Activated CD4-positive, alpha-beta T cell treated with anti-CD3 and anti-CD28 coated beads, Interleukin-2, amount 10 ng/mL, durations not matched to agents 7 days and 5 days (primary cell): ENCODE measurements at places on chromosomes 13 and 19. TPM values are rescaled to one million over a fixed set of nuclear protein-coding genes. Genes with fewer than 3 reads are reported as not detected.

DNA sequence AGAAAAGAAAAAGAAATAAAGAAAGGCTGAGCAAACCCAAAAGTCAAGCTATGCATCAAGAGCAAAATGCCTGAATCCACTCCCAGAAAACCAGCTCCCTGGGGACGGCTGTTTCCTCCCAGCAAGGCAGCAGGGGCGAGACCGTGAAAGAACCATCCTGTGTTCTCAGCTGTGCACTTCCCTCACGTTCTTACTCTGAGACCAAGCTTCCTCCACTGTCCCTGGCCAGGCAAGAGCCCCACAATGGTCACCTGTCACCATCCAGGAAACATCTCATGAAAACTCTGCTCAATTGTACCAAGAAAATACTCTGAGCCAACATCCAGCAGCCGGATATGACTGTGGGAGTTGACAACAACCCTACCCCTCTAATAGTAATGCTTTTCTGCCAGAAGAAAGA is 22.9 kb downstream of the RAB20 start:
- H3K36me3 ChIP-seq: no peaks in the 10 kb centered on the region
- H3K27ac ChIP-seq: no peak overlapping the region
- no peaks in the 10 kb centered on the region for H3K27me3 ChIP-seq
- DNase-seq: no peak
- H3K4me3 ChIP-seq: no peak overlapping the region
- peaks cover 13% of the 10 kb centered on the region for H3K4me1 ChIP-seq

CBARP gene
- not detected for total RNA-seq

DNA sequence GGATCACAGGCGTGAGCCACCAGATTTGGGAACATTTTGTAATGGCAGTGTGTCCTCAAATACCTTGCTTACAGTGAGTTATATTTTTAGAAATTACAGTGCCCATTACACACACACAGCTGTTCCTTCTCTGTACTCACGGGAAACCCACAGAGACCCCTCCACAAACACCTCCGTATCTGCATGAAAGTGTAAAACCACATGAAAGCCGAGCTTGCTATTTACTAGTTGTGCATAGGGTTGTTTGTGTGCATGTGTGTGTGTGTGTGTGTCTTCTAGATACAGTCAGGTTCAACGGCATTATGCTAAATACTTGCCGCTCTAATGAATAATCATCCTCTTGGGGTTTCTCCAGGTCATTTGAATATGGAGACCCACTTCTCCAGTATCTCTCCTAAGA is 22.3 kb upstream of the LILRA2 start:
- DNase-seq: peak; percentile 26
- peaks cover 11% of the 10 kb centered on the region for H3K4me1 ChIP-seq
- peaks cover 24% of the 10 kb centered on the region for H3K27me3 ChIP-seq
- H3K27ac ChIP-seq: no peak overlapping the region
- H3K4me3 ChIP-seq: no peak overlapping the region

TEKTIP1 gene
- 6.5 TPM for total RNA-seq

DNA sequence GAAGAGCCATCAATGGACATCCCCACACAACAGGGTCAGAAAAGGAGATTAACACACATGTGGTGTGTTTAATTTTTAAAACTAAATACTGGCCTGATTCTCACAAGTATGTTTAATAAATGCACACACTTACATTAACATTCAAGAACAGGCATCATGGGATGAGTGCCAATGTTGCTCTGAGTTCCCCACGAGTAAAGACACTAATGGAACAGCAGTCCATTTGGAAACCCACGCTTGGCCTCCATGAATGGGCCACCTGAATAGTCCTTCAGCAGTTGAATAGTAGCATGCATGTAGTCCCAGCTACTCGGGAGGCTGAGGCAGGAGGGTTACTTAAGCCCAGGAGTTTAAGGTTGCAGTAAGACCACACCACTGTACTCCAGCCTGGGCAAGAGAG is 195.2 kb upstream of the IPO5 start:
- no peak for DNase-seq
- H3K4me1 ChIP-seq: no peaks in the 10 kb centered on the region
- H3K4me3 ChIP-seq: no peak overlapping the region
- peaks cover 2% of the 10 kb centered on the region for H3K27me3 ChIP-seq
- H3K36me3 ChIP-seq: no peaks in the 10 kb centered on the region

GRCh38 chr13:44726214-44726613 is 150.1 kb upstream of the TSC22D1 start:
- H3K27me3 ChIP-seq: no peaks in the 10 kb centered on the region
- DNase-seq: no peak
- no peak overlapping the region for H3K4me3 ChIP-seq
- no peaks in the 10 kb centered on the region for H3K4me1 ChIP-seq

DNA sequence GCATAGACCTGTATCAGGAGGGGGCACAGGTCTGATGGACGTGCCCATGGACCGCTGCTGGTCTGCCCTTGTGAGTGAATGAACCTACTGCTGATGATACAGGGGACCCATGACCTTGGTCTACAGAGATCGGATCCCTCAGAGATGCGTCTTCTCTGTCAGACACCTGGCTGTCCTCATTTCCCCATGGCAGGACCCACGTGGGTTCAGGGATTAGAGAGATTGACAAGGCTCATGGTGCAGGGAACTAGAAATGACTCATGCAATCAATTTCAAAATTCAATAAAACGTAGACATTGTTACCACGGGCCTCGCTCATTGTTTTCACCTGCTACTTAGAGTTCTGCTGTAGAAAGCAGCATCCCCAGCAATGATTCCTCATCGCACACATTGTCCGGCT is 962 bp upstream of the TPRX1 start:
- H3K27ac ChIP-seq: no peak overlapping the region
- no peak for DNase-seq
- peaks cover 4% of the 10 kb centered on the region for H3K36me3 ChIP-seq

WDR88 gene
- 0.27 TPM for total RNA-seq

- no peak overlapping the region for H3K4me3 ChIP-seq
- H3K4me1 ChIP-seq: no peaks in the 10 kb centered on the region
- H3K27ac ChIP-seq: no peak overlapping the region
- DNase-seq: no peak
These were observed 26.0 kb upstream of the CHST8 start for GRCh38 chr19:33595783-33596182.

DNA sequence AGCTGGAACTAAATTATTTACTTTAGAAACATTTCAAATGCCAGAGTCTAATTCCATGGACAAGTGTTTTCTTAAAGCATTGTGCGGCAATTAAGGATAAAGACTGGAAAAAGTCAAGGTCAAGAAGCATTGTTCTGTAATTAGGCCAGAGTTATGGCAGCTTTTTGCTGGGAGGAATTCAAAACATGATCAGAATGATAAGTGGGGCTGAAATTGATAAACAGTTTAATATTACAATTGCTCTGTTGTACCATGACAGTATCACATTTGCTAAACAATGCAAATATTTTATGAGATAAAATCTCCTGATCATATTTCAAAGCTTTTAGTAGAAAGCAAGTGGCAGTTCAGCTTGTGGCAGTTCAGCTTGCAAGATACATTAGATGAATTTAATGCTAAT is 513.7 kb downstream of the GPC6 start:
- H3K36me3 ChIP-seq: no peaks in the 10 kb centered on the region
- H3K27ac ChIP-seq: no peak overlapping the region
- DNase-seq: no peak
- no peak overlapping the region for H3K4me3 ChIP-seq
- H3K4me1 ChIP-seq: no peaks in the 10 kb centered on the region

- DNase-seq: peak; percentile 33
- peaks cover under 1% of the 10 kb centered on the region for H3K4me1 ChIP-seq
- H3K4me3 ChIP-seq: no peak overlapping the region
- no peak overlapping the region for H3K27ac ChIP-seq
These were observed 6.7 kb upstream of the PCDH17 start for GRCh38 chr13:57624565-57625435.

KLK7 gene
- total RNA-seq: not detected

DNA sequence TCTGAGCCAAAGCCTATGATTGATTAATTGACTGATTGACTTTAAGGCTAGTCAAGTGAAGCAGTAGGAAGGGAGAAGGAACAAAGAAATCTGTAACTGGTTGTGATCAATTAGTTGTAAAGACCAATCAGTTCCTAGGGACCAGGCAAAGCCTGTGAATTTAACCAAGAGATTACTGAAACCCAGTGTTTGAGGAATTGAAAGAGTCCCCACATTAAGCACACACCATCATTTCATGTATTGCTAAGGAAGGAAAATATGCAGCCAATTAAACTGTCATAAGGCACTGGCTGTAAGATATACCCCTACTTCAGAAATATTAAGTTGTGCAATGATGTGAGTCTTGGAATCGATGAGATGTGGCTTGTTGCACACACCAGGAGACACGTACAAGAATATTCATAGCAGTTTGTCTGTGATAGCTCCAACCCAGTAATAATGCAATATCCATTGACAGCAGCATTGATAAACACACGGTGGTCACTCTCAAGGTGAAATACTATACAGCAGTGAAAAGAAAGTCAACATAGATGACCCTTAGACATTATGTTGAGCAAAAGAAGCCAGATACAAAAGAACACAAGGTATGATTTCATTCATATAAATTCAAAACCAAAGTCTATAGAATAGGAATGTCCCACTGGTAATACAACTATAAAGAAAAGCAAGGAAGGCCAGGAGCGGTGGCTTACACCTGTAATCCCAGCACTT is 9.0 kb downstream of the C19orf47 start:
- H3K4me1 ChIP-seq: peaks cover 4% of the 10 kb centered on the region
- no peak overlapping the region for H3K4me3 ChIP-seq
- no peak for DNase-seq

DNA sequence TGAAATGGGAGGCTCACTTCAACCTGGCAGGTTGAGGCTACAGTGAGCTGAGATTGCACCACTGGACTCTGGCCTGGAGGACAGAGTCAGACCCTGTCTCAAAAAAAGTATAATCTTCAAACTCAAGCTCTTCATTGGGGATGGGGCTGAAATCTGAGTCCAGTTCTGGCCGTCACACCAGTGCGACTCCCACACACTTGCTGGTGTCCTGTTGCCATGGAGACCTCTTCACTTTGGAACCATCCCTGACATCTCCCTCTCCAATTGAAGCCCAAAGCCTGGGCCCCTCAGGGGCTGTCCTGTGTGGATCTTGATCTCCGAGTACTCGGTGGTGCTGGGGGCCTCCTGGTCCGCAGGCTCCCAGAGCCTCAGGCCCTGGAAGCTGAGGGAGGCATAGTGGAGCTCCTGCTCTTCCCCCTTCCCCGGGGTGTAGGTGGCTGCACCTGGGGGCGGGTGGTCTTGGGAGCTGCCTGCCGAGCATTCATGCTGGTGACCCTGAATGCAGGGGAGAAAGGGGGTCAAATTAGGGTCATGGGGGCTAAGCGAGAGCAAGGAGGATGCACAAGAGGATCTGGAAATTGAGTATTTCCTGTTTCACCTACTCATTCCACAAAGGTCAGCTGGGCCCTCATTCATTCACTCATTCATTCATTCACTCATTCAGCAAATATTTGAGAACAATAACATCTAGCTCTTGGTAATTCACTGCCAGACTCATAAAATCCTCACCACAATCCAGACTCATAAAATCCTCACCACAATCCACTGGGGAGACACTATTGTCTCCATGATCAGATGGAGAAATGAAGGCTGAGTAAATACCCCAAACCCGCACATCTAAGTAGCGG is 11.0 kb downstream of the SIGLEC11 start:
- H3K36me3 ChIP-seq: no peaks in the 10 kb centered on the region
- H3K27me3 ChIP-seq: peaks cover 18% of the 10 kb centered on the region
- no peak for DNase-seq
- H3K4me1 ChIP-seq: peaks cover 4% of the 10 kb centered on the region
- no peak overlapping the region for H3K4me3 ChIP-seq
- H3K27ac ChIP-seq: no peak overlapping the region

CRX gene
- total RNA-seq: not detected

- no peaks in the 10 kb centered on the region for H3K36me3 ChIP-seq
- H3K4me3 ChIP-seq: no peak overlapping the region
- H3K27ac ChIP-seq: peak overlapping the region; percentile 86
- no peaks in the 10 kb centered on the region for H3K27me3 ChIP-seq
These were observed 66.6 kb downstream of the GADD45B start for GRCh38 chr19:2542341-2543069.

DNA sequence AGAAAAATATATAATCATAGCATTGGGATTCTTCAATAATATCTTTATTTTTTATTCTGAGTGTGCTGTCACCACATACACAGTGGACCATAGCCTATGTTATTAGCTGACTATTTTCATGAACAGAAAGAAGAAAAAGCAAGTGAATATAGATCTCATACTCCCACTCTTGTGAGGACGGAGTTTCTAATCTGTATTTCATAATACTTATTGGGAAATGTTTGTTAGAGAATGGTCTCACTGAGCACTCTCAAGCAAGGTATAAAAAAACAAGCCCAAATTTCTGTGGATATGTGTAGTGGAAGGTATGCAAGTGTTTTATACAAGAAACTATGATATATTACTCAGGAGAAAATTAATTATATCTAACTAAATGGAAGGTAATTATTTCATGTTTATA is 1218.1 kb downstream of the SLITRK1 start:
- DNase-seq: no peak
- no peak overlapping the region for H3K27ac ChIP-seq
- no peaks in the 10 kb centered on the region for H3K36me3 ChIP-seq
- H3K4me3 ChIP-seq: no peak overlapping the region
- H3K27me3 ChIP-seq: no peaks in the 10 kb centered on the region

- H3K27me3 ChIP-seq: no peaks in the 10 kb centered on the region
- H3K36me3 ChIP-seq: peaks cover 65% of the 10 kb centered on the region
- DNase-seq: peak; percentile 55
- H3K4me3 ChIP-seq: peak overlapping the region; percentile 25
- H3K4me1 ChIP-seq: peaks cover 71% of the 10 kb centered on the region
- peak overlapping the region; percentile 89 for H3K27ac ChIP-seq
These were observed 27.2 kb downstream of the PBX4 start for GRCh38 chr19:19591133-19591825.

DNA sequence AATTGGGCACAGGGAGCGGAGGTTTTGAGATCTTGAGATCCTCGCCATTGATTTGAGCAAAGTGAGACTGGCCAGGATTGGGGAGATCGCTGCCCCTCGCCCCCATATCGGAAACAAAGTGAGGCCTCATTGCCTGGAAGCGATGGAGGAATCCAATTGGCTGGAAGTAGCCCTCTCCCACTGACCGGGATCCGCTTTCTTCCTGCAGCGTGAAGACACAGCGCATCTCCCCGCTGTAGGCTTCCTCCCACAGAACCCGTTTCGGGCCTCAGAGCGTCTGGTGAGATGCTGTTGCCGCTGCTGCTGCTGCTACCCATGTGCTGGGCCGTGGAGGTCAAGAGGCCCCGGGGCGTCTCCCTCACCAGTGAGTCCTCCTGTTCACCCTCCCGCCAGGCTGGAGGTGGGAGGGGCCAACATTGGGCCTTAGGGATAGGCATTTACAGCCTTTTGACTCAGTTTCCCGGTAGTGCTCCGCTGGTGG is 438 bp downstream of the PRKCSH start:
- H3K36me3 ChIP-seq: peaks cover 22% of the 10 kb centered on the region
- peak overlapping the region; percentile 96 for H3K27ac ChIP-seq
- H3K4me1 ChIP-seq: peaks cover 29% of the 10 kb centered on the region

- H3K4me3 ChIP-seq: no peak overlapping the region
- H3K27me3 ChIP-seq: peaks cover 17% of the 10 kb centered on the region
- no peaks in the 10 kb centered on the region for H3K36me3 ChIP-seq
- no peak for DNase-seq
- peaks cover 1% of the 10 kb centered on the region for H3K4me1 ChIP-seq
- no peak overlapping the region for H3K27ac ChIP-seq
These were observed 25.5 kb upstream of the ATP12A start for GRCh38 chr13:24654741-24655140.

GADD45B gene
- 39.2 TPM for total RNA-seq
